Heart left ventricle (tissue), 16 donors: ENCODE measurements at places on chromosomes 2 and 18. TPM values are rescaled to one million over a fixed set of nuclear protein-coding genes. Genes with fewer than 3 reads are reported as not detected.

DNA sequence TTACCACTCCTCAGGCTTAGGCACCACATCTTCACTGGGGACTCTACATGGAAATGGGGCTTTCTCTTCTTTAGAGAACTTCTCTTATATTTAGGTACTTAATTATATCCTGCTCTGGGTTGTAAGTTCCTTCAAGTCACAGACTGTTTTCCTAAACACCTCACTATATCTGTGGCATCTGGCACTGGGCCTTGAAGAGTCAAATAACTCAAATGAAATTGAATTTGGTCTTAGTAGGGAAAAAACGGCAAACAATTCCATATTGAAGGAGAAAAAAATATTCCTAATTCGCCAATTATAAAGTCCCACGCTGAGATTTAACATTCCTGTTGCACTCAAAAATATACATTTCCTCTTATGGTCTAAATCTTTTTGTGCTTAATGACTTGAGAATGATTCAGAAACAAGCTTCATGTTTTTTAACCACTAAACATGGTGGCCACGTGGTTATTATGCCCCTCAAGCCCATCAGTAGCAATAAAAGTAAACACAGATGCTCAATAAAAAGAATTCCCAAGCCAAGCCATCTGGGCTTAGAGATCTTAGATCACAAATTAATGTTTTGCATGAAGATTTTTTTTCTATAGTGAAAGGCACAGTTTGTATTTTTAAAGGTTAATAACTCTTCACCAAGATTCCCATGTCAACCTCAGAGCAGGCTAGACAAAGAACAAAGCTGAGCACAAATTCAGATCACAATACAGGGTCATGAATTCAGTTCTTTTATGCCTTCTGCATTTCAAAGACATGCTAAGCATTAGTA is 105.5 kb upstream of the SYT4 start:
- H3K4me1 ChIP-seq = no peaks in the 10 kb centered on the region
- H3K27ac ChIP-seq = no peak overlapping the region
- H3K4me3 ChIP-seq = no peak overlapping the region
- DNase-seq = no peak
- H3K36me3 ChIP-seq = no peaks in the 10 kb centered on the region

GRCh38 chr2:195252018-195252417 is 405.0 kb upstream of the SLC39A10 start:
- H3K4me3 ChIP-seq = no peak overlapping the region
- no peaks in the 10 kb centered on the region for H3K27me3 ChIP-seq
- H3K4me1 ChIP-seq = no peaks in the 10 kb centered on the region

GRCh38 chr2:239818086-239818485 is 207.1 kb downstream of the NDUFA10 start:
- H3K4me3 ChIP-seq = no peak overlapping the region
- H3K36me3 ChIP-seq = no peaks in the 10 kb centered on the region
- DNase-seq = no peak
- no peaks in the 10 kb centered on the region for H3K27me3 ChIP-seq
- no peak overlapping the region for H3K27ac ChIP-seq
- peaks cover 18% of the 10 kb centered on the region for H3K4me1 ChIP-seq

C1QL2 gene
- not detected for total RNA-seq

HK2 gene
- total RNA-seq = 9.9 TPM
